ENCODE measurements at places on chromosomes 6 and 20.
A peak's percentile ranks its signal among the peaks of the same experiment; 100 is the strongest.

DNA sequence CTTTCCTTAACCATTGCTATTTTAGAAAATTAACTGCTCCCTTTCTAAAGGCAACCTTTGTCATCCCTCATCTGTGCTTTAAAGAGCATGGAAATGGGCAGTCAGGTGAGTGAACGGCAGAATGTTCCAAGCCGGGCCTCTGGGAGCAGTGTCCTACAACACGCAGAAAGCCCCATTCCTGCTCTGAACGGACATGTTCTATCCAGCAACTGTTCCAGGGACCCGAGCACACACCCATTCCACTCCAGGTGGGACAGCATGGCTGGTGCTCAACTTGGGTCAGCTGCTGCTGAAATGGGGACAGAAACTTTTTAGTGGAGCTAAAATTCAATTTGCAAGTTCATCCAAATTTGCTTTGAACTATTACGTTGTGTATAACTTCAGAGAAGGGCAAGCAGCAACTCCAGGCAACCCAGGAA lies 26.7 kb downstream of the DIDO1 start:
- DNase-seq: no peak

DNA sequence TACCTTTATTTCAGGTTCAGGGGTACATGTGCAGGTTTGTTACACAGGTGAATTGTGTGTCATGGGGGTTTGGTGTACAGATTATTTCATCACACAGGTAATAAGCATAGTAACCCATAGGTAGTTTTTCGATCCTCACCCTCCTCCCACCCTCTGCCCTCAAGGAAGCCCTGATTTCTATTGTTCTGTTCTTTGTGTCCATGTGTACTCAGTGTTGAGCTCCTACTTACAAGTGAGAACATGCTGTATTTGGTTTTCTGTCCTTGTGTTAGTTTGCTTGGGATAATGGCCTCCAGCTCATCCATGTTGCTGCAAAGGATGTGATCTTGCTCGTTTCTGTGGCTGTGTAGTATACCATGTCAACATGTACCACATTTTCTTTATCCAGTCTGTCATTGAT lies 66.0 kb downstream of the STK4 start:
- DNase-seq: no peak

DNA sequence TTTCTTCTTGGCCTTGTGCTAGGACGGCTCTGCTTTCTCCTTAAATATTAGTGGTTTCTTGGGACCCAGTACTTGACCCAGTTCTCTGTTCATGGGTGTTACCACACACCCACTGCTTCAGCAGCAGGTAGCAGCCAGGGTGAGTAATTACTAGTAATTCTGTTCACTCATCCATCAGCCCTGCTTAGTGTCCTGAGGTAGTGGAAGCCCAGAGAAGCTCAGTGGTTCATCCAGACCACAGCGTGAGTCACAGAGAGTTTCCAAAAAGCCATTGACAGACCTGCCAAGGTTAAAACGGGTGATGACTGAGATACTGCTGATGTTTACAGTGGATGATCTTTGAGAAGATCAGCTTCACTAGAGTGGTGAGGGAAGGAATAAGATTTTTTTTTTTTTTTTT lies 51.7 kb upstream of the HINT3 start:
- peak; percentile 61 for DNase-seq

DNA sequence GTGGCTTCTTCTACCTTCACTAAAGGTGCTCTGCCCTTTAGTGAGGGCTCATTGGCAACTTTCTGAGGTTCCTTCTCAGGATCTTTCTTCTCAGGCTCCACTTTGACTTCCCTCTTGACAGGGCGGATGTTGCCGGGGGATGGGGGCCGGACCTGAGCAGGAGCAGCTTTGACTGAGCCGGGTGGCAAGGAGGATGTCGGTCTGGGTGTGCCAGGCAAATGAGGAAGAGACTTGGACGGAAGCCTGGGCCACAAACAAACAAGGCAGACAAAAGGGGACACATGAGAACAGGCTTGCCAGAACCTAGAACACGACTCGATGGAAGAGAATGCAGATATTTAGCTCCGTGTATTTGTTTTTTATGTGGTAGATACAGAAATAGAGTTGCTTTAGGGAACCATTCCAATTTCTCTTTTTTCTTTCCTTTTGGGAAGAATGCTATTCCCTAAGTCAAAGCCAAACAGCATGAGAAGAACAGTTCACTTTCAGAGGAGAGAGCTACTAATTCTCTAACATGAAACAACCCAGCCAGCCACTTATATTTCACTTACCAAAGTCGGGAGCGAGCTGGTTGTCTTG lies 76.2 kb upstream of the BCLAF1 start:
- peak; percentile 16 for DNase-seq

DNA sequence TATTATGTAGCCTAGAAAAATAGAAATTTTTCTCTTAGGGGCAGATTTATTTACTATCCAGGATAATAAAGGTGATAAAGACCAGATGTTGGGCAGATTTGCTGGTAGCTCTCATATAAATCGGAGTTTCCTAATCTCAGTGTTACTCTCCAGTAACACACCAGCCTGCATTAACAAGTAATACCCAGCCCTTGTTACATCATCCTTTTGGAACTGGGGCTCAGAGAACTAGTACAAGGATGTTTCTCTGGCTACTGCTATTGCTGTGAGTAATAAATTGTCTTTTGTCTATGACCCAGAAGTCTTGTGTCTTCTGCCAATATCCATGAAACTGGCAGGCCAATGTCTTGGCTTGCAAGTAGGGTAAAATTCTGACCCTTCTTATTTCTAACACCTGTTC lies 16.8 kb downstream of the TPD52L1 start:
- peak; percentile 78 for DNase-seq

DNA sequence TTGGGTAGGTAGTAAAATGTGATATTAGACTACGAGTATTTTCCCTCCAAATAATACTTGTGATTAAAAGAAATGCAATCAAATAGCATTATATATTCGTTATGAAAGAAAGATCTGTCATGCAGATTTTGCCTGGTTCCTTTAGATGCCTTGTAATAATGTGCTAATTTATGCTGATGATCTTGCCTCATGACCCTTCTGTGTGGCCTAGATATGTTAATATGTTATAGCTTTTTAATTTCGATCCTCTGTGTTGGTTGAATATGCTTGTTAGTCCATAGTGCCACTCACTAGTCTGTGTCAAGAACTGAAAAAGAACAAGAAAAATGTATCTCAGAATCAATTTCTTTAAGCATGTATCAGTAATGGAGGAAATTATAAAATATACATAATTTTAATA lies 31.9 kb downstream of the CDKAL1 start:
- DNase-seq: no peak

DNA sequence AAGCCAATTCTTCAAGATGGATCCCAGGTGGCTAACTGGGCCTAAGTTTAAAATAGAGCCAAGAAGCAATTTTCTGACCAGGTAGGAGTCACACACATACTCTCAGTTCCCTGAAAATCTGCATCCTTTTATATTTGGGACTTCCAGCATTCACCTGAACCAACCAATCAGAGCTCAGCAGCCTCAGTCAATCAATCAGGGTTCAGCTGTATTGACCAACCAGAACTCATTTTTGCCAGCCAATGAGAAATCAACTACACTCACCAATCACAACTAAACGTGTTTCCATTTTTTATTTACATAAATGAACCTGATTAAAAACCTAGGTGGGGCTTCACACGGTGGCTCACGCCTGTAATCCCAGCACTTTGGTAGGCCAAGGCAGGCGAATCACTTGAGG lies 37.5 kb downstream of the SLC17A4 start:
- DNase-seq: no peak

DNA sequence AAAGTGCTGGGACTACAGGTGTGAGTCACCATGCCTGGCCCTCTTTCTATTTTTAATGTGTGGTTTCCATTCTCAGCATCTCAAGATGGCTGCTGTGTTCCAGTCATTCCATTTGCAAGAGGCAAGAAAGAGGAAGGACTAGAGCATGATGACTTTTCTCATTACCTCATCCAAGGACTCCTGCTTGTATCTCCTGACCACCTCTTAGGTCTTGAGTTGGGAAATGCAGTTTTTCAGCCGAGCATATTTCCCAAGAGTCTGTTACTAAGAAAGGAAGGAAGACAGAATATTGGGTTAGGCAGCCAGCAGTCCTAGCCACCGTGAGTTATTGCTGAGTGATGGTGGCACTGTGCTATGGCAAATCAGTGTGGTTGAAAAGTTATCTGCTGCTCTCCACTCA lies 108.4 kb upstream of the INSM1 start:
- DNase-seq: peak; percentile 6

DNA sequence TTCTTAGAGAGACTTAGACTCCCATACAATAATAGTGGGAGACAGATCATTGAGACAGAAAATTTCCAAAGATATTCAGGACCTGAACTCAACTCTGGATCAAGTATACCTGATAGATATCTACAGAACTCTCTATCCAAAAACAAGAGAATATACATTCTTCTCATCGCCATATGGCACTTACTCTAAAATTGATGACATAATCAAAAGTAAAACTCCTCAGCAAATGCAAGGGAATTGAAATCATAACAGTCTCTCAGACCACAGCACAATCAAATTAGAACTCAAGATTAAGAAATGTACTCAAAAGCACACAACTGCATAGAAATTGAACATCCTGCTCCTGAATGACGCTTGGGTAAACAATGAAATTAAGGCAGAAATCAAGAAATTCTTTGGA lies 28.7 kb downstream of the PERP start:
- no peak for DNase-seq

- DNase-seq: no peak
Observed at GRCh38 chr6:139939189-139939979, 564.9 kb upstream of the CITED2 start.

- no peak for DNase-seq
Observed at GRCh38 chr6:53112871-53113270, 35.8 kb downstream of the GCM1 start.

DNA sequence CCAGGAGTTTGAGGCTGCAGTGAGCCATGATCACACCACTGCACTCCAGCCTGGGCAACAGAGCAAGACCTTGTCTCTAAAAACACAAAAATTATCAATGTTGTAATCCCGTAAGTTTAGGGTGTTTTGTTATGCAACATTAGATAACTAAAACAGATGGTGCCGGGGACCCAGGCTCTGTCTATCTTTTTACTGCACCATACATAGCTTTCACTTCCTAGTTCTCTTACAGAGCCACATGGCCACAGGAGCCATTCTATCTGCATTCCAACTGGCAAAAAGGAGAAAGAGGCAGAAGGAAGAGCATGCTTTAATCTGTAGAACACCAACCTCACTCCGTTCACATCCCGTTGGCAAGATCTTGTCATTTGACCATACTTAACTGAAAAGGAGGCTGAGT lies 5.4 kb upstream of the TCF15 start:
- no peak for DNase-seq

GRCh38 chr6:133571681-133572080 lies 317.2 kb upstream of the TCF21 start:
- no peak for DNase-seq

DNA sequence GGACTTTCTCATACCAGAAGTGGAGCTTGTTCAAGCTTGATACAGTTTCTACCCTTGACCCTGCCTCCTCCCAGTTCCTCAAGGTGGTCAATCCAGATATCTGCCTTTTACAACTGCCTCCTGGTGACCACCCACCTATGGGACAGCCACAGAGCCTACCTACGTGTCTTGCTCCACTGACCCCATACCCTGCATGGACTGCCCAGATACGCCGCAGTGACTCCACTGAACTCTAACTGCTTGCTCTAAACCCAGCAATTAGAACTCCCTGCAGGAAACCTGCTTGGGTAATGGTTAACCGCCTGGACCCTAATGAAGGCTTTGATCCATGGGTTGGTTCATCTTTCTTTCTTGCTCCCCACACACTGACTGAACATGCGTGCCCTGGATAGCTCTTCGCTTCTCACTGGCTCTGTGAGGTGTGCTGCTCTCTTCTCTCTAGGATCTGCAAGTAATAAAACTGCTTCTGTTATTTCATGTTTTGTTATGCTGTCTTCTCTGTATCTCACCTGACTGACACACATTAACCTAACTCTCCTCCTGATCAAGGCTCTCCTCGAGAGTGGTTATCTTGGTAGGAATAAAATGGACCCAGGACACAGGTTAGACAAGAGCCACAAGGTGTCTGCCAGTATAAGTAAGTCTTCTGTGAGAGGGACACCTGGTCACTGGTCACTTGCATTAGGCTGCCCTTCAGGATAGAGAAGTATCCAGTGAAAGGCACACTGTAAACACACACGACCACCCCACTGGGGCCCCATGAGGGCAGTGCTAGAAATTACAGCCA lies 79.2 kb downstream of the CHD6 start:
- DNase-seq: no peak

GRCh38 chr20:62780696-62781095 lies 15.6 kb upstream of the MRGBP start:
- no peak for DNase-seq

DNA sequence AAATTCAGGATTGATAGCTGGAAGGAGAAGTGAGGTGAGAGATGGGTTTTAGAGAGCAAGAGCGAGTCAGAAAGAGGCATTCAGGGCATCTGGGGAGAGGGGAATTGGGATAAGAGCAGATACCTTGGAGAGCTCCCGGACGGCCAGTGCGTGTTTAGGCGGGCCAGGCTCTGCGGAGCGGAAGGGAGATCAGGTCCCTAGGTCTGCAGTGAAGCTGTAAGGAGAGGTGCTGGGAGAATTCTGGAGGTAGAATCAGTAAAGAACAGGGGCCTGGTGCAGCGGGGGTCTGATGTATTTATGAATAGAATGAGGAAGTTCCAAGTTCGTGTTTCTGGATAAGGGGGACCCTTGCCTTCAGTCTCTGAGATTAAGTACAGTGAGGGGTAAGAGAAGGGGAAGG lies 47.4 kb upstream of the FAM83D start:
- DNase-seq: peak; percentile 37

- no peak for DNase-seq
Observed at GRCh38 chr6:127173156-127173940, 54.9 kb downstream of the RSPO3 start.

GRCh38 chr6:122665929-122666328 lies 55.7 kb downstream of the PKIB start:
- DNase-seq: no peak

DNA sequence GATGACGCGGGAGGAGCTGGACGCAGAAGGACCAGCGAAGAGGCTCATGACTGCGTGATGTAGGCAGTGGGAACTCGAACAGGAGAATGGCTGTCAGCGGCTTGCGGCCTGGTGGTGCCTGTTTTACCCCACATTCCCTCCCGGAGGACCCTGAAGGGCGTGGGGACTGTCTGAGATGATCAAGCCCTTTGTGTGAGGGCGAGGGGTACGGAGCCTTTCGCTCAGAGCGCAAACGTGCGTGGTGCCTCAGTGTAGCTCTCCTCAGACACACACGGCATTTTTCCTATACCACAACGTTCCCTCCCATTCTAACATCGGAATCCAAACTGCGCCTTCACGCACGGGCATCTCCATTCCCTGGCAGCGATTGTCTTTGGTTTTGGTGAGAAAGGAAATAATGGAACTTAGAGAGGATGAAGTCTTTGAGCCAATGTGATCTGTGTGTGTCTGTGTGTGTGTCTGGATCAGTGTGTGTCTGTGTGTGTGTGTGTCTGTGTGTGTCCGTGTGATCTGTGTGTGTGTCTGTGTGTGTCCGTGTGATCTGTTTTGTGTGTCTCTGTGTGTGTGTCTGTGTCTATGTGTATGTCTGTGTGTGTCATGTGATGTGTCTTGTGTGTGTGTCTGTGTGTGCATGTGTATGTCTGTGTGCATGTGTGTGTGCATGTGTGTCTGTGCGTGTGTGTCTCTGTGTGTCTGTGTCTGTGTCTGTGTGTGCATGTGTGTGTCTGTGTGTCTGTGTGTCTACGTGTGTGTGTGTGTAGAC lies 5.3 kb downstream of the PTK6 start:
- DNase-seq: no peak

- DNase-seq: no peak
Observed at GRCh38 chr6:154632119-154632518, 101.1 kb upstream of the SCAF8 start.

GRCh38 chr20:21557241-21558020 lies 43.6 kb upstream of the NKX2-2 start:
- DNase-seq: no peak

GRCh38 chr6:89116702-89117101 lies 1.2 kb downstream of the SRSF12 start:
- no peak for DNase-seq
